Right ventricle myocardium inferior (tissue), 1 donor: ENCODE measurements at places on chromosomes 1 and 21. TPM values are rescaled to one million over a fixed set of nuclear protein-coding genes. Genes with fewer than 3 reads are reported as not detected.

LCE2C gene
- not detected for total RNA-seq

ANGPTL3 gene
- total RNA-seq, result not detected

DNA sequence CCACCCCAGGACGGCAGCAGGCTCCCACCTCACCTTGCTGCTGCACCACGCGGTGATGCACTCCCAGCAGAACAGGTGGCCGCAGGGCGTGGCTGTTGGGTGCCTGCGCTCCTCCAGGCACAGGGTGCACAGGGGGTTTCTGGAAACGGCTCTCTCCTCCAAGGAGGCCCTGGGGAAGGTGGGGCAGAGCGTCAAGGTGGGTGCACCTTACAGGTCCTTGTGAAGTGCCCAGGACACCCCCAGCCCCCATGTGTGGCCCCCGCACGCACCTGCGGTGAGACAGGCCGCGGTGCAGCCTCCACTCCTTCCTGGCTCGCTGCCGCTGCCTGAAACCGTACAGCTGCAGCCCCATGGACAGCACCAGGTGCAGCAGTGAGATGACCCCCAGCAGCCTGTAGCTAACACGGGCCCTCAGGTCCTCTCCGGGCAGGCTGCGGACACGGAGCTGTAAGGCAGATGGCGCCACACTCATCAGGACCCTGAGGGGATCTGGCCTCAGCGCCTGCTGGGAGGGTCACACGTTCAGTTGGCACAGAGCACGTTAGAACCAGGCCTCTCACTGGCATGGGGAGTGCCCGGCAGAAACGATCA lies 5.8 kb downstream of the PEX10 start:
- no peak for DNase-seq

DNA sequence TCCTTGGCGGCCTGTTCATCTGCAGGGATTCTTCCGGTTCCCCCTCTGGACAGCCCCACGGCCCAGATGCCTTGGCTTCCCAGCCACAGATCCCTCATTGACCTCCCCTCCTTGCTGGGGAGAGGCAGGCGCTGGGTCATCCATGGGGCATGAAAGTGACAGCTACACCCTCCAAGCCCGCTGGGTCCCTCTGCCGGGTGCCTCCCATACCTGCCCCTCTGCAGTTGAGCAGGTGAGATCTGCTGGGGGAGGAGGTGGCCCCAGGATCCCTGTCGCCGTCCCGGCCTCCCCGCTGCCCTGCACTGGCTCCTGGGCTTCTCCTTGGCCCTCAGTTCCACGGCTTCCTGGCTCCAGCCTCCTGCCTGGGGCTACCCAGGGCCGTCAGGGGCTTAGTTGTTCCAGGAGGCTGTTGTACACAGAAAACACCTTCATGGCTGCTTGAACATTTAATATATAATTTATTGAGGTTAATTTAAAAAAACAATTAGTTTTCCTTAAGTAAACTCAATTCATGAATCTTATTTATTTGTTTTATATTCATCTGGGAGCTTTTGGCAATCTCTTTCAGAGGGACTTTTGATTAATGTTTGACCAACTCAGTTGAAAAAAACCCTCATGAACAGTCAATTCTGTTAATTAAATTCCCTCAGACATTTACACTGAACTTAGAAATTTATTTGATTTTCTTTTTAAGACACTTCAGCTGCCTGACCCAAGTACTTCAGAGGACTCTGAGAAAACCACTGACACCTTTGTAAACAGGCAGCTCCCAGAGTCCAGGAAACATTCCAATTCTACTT lies 67.6 kb upstream of the ABCG1 start:
- DNase-seq, result no peak

- DNase-seq, result peak; percentile 22
Observed at GRCh38 chr1:95879498-95880050, 645.6 kb downstream of the RWDD3 start.

- DNase-seq, result no peak
Observed at GRCh38 chr1:13462682-13463081, 51.1 kb downstream of the LRRC38 start.

GRCh38 chr1:111570781-111571181 lies 48.8 kb upstream of the RAP1A start:
- no peak for DNase-seq

DNA sequence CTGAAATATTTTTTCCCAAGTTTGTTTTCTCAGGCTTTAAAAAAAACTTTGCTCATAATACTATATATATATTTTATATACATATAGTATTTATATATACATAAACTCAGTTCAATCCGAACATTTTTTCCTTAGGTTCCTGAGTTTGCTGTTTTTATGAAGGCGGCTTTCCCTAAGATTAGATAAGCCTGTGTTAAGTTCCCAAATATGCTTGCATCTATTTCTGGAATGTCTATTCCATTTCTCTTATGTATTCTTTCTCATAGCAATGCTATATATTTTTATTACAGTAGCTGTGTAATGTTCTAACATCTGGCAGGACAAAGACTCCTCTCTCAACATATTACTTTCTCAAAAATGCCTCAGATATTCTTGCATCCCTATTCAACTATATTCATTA lies 45.9 kb downstream of the ADSS2 start:
- DNase-seq, result no peak

- DNase-seq, result no peak
Observed at GRCh38 chr1:22286491-22286890, 143.6 kb upstream of the WNT4 start.

DNA sequence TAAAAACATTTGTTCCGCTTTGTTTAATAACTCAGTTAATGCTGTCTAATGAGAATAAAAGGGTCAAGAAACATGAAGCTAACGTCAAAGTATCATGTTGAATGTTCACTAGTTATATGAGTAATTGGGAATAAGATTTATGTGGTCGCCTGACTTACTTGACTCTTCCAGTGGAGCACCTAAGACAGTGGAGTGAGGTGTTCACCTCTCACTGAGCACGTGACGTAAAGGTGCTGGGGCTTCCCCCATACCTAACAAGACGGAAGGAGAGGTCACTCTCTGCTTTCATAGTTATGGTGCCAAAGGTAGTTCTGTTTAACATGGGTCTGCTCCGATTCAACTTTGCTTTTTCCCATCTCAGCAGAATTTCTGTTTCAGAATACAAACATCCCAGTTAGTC lies 686 bp downstream of the KMO start:
- no peak for DNase-seq

DNA sequence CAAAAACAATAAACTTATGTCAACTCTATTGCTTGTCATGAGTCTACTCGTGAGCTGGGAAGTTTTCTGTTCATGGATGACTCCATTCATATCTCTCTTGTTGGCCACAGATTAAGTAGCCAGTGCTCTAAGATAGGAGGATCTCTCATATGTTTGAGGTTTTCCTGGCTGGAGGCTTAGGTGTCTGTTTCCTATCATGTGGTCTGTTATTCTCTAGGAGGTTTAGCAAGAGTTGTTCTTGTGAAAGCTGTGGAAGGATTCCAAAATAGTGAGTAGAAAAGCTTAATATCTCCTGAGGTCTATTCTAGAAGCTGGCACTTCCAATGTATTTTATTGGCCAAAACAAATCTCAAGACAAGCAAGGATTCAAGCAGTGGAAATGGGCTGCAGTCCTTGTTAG lies 5.8 kb upstream of the KRTAP20-2 start:
- DNase-seq, result no peak

- DNase-seq, result no peak
Observed at GRCh38 chr1:243343970-243344937, 88.4 kb downstream of the SDCCAG8 start.

DNA sequence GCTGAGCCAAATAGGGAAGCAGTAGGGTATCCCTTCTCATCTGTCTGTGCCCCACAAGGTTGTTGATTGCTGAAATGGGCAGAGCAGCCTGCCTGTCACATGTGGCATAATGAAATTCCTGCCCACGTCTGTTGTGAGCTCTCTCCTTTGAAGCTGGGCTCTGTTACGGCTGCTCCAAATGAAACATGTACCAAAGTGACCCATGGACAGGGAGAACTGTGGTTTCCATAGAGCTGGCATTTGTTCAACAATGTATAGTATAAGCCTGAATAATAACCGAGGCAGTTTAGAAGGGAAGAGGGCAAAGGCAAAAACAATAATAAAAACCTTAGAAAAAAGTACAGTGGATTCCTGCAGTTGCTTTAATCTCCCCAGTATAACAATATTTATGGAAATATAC lies 149.7 kb downstream of the LYPLAL1 start:
- DNase-seq, result no peak
